ENCODE measurements at places on chromosomes 7 and 10.

DNA sequence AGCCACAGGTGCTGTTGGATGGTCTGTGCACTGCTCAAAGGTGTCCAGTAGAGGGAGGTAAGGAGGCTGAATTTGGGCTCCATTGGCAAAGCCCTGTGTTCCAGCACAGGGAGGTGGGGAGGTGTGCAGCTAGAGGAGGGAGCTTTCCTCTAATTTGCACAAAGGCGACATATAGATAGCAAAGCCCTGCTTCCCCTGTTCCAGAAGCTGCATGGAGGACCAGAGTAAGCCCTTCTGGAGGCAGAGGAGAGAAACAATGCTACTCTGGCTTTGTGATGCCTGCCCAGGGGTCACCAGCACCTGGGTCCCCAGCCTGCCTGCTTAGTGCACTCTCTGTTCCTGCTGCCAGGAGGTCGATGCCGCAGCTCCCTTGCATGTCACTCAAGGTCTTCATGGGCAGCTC lies 3.4 kb upstream of the ARHGAP22 start:
- peak; percentile 3 for DNase-seq

DNA sequence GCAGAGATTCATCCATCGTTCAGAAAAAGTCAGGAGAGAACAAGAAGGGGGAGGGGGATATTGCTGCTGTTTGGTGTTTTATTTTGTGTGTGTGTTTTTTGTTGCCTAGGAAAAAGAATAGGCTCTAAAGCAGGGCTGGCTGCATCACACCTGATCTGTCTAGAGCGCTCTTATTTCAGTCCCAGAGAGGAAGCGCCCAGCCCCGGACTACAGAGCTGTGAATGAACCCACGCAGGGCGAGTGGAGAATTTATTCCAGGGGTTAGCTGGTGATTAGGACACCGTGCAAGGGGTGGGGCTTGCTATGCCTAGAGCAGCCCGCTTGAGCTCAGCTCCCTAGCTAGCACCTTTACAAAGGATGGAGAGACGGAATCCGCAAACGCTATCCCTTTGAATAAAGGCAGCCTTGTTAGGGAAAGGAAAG lies 621 bp upstream of the FAM13C start:
- no peak for DNase-seq

GRCh38 chr10:30324448-30325110 lies 24.5 kb downstream of the MTPAP start:
- no peak for DNase-seq

- DNase-seq = no peak
These were observed 13.9 kb upstream of the ATP6V0E2 start for GRCh38 chr7:149859876-149860275.

DNA sequence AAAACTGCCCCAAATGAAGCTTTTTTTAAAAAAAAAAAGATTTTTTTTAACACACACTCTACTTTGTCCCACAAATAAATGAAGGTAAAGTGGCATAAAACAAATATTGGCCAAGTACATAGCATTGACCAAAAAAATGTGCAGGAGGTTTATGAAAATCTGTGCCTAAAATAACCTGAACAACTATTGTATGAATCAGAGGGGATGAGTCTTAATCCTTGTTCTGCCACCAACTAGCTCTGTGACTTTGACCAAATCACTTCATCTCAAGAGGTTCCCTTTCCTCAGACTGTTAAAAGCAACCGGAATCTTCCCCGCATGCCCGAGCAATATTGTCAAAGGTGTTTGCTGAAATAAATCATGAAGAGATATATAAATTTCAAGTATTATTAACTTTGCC lies 150.4 kb upstream of the NEBL start:
- DNase-seq = no peak

GRCh38 chr7:95199779-95200558 lies 124.4 kb downstream of the PON1 start:
- DNase-seq = no peak

- DNase-seq = no peak
These were observed 114.0 kb downstream of the GRID1 start for GRCh38 chr10:86252556-86252955.

DNA sequence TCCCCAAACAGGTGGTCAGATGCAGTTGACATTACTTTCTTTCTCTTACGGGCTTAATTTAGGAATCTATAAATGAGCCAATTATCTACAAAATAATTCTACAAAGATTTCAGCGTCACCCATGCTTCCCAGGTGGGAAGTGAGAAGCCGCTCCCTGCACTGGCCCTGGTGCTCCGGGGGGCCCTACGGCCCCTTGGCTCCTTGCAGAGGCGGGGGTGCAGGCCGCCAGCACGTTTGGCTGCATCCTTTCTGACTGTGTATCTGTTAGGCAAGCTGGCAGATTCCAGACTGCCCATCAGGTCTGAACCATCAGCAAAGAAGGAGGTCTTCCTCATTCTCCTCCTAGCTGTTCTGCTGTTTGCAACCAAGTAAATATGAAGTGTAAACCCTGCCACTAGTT lies 16.3 kb downstream of the VWC2 start:
- DNase-seq = no peak

DNA sequence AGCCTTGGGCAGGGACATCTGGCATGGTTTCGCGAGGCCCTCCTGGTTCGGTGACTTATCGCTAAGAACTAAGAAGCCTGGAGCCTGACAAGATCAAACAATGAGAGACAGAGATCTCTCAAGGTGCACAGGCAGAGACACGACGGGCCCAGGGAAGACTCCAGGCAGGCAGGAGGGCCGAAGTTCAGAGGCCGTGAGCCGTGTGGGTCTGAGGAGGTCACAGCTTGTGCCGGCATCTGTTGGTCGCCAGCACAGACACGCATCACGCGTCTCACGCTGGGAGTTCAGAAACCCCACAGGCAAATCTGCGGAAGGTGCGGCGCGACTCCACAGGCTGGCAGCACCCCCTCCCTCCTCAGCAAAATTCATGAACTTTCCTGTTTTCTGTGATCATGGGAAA lies 314.0 kb downstream of the DNAJB6 start:
- DNase-seq = no peak

DNA sequence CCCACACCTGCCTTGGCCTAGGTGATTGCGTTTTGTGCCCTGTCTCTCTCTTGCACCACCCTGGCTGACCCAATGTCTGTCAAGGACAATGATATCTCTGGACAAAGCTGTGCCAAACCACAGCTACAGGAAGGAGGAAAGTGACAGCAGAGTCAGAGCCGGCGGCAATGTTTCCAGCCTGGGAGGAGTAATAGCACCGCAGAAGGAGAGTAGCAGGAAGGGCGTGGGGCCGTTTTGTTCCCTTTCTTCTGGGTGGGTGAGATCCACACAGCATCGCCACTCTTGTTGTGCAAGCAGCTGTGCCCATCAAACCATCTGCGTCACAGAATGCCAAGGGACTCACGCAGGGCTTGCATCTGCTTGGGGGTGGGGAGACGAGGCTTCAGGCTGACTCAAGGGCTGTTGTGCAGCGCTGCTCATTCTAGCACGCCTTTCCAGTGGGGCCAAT lies 341.6 kb upstream of the AUTS2 start:
- DNase-seq = no peak

GRCh38 chr10:96263176-96263575 lies 8.2 kb downstream of the BLNK start:
- DNase-seq = no peak

DNA sequence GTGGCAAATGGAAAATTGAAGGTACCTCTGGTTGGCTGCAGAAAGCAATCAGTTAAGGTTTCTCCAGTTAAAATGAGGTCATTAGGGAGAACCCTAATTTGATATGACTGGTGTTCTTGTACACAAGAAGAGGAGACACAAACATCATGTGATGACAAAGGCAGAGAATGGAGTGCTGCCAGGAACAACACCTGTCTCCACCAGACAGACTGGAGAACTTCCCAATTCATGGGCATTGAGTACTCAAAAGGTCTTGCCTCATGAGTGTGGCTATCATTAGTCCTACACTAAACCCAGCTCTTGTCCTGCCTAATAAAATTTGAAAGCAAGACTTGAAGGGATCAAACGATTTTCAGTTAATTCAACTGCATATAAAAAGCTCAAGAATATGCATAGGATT lies 152.6 kb downstream of the PTPN20 start:
- no peak for DNase-seq

GRCh38 chr10:13872411-13872810 lies 285.6 kb downstream of the PRPF18 start:
- no peak for DNase-seq

DNA sequence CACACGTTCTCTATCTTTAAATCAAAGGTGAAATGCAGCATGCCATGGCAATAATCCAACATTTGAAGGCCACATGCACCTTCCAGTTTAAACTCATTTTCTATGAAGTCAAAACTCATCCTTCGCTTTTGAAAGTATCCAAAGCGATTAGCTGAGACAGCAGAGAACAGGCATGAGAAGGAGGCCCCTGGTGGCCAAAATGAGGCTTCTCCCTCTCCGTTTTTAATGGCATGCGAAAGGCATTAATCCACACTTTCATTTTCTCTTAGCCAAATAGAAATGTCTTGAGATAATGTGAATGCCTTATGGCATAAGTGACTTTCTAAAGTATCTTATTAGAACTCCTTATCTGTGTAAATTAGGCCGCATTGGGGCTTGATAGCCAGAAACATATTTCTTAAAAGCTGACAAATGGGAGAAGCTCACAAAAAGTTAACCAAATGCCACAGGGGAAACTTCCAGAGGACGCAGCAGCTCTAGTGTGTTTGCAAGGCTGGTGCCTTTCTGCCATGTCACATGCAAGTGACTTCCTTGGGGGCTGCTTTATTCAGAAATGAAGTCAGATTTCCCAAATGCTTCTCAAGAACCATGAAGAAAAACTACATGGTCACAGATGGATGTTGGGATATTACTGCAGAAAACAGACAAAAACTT lies 1189.6 kb downstream of the SORCS1 start:
- no peak for DNase-seq

- no peak for DNase-seq
These were observed 8.8 kb upstream of the DNTT start for GRCh38 chr10:96295475-96295874.

DNA sequence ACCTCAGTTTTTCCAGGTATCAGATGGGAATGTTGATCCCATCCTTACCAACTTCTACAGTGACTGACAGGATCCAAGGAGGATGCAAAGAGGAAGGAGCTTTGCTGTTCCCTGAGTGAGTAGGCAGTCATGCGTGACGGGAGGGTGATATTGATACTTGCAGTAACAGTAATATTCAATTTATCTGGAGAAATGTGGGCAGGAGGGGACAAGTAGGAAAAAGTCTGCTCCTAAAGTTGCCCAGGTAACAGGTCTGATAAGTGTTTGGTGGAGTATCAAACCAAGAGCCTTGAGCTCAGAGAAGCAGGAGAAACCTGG lies 3.3 kb upstream of the ZCCHC24 start:
- DNase-seq = no peak

- DNase-seq = no peak
These were observed 533.4 kb downstream of the TCERG1L start for GRCh38 chr10:130778166-130778545.

- no peak for DNase-seq
These were observed 7.0 kb downstream of the GSAP start for GRCh38 chr7:77409005-77409738.

GRCh38 chr10:31352436-31353226 lies 33.6 kb downstream of the ZEB1 start:
- no peak for DNase-seq

GRCh38 chr7:98235901-98236300 lies 16.1 kb downstream of the TECPR1 start:
- DNase-seq = no peak

DNA sequence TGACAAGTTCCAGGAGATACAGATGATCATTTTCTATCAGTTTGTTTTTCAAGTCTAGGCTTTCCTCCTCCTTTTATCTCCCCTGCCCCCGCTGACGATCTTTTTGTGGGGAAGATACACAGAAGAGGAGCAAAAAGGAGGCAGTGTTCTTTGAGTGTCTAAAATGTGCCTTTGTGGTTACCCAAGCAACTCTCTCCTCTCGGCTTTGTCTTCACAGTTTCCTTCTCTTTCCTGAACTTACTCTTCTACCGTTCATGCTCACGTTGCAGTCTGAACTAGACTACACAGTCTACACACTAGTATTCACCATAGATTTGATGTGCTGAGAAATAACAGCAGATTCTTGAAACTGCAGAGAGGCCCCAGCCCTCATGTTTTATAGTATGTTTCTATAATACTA lies 23.6 kb downstream of the CEP41 start:
- DNase-seq = no peak

- DNase-seq = no peak
These were observed 29.1 kb upstream of the NRBF2 start for GRCh38 chr10:63103971-63104409.

GRCh38 chr10:93807371-93807770 lies 49.6 kb downstream of the LGI1 start:
- DNase-seq = no peak

DNA sequence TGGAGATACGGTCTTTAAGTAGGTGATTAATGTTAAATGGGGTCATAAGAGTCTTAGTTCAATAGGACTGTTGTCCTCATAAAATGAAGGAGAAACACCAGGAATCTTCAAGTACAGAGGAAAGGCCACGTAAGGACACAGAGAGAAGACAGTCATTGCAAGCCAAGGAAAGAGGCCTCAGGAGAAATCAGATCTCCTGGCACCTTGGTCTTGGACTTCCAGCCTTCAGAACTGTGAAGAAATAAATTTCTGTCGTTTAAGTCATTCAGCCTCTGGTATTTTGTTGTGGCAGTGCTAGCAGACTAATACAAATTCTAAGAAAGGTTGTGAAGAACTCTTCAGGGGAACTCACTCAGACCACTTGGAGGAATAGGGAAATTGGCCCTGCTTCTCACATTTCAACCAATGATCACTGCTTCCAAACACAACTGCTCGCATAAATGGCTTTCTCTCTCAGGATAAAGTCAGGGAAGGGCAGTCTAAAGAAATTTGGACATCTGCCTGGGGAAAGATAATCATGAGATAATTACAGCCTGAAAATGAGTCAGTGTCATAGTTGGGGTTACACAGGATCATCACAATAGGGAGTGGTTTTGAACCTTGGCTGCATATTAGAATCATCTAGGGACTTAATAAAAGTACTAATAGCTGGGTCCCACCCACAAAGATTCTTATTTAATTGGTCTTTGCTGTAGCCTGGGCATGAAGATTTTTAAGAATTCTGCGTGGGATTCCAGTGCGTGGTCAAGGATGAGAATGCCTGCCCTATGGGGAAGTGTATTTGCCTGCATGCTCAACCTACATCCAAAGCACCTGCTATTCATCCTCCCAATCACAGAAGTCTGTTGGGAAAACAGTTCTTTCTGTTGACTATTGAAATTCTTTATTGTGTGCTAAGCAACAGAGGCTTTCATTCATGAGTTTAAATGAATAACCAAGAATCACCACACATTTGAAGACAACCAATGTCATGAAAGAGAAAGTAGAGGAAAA lies 310.6 kb upstream of the PLXDC2 start:
- DNase-seq = no peak

- peak; percentile 64 for DNase-seq
These were observed at the start of gene FAS for GRCh38 chr10:88990384-88991160. TSS of gene FAS (plus strand) at chr10:88990798. CDS start at chr10:88990877, 79 bp downstream.

- DNase-seq = no peak
These were observed 7.3 kb downstream of the IL2RA start for GRCh38 chr10:6054884-6055283.

- DNase-seq = no peak
These were observed 165.4 kb upstream of the DPP6 start for GRCh38 chr7:153886506-153887441.

DNA sequence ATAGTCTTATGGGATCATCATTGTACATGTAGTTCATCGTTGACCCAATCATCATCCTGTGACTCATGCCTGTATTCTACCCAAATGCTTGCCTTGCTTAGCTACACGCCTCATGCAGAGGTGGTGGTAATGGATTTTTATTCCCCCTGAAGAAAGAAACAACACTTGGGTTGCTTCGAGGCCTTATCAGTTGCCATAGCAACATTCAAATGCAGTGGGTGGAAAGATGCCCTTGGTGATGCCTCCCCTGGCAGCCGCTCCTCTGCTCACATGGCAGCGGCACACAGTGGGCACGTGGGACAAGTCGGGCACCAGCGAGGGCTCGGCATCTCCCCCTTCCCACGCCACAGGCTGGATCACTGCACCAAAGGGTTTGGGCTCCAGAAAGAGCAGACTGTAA lies 54.0 kb upstream of the NMT2 start:
- DNase-seq = no peak

Measured in stimulated activated CD4-positive, alpha-beta T cell treated with anti-CD3 and anti-CD28 coated beads, Interleukin-1b, Interleukin-23, amount 100 ng/mL, for 1 hour (primary cell).